Activated T-helper 1 cell treated with anti-CD3 and anti-CD28 coated beads, Interleukin-12 subunit alpha, Interleukin-12 subunit beta, Interleukin-2, Interleukin-4 antibody, amounts not matched to agents 30 ng/mL and 10 ng/mL and 1 ng/mL, durations not matched to agents 14 hours and 24 hours and 36 hours (primary cell): ENCODE measurements at places on chromosomes 1 and 21. TPM values are rescaled to one million over a fixed set of nuclear protein-coding genes. Genes with fewer than 3 reads are reported as not detected.

DNA sequence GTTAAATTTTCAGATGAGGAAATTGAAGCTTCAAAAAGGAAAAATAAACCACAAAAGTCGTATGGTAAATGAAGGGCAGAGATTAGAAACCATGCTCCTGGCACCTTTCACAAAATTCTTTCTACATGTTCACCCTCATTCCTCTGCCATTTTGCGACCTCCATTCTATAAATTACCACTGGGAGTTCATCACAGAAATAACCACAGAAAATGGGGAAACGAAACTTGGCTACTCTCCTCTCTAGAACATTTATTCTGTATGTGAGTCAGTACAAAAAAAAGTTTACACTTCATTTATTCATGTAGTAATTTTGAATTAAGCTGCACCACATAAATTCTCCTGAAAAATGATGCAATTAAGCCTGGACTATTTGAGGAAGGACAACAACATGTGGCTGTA is 320.9 kb upstream of the C1orf87 start:
- DNase-seq = no peak

DNA sequence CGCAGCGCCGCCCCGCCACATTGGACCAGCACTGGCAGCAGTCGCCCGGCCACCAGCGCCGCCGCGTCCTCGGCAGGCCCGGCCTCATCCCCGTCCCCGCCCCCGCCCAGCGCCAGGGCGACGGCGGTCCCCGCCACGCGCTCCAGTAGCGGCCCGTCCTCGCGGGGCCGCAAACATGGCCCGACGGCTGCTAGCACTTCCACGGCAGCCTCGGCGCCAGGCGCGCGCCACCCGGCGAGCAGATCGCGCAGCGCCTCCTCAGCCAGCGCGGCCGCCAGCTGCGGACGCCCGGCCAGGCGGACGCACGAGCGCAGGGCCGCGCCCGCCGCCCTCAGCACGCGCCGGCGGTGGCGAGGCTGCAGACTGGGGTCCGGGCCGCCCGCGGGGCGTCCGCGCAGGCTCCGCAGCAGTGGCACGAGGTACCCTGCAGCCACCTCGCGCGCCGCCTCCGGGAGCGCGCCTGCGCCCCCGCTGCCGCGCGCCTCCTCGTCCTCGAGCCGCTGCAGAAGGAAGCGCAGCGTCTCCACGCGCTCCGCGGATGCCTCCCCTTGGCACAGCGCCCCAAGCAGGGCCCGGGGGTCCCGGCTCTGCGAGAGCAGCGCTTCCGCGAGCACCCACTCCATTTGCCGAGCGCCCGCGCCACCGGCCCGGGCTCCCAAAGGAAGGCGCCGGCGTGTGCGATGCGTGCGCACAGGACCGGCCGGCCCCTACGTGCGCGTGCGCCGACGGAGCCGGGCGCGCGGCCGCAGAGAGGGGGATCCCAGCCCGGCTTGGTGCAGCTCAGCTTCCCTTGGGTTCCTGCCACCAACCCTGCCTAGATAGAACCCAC is at the start of gene TARBP1:
Gene TARBP1 (minus strand): TSS at position 699 of the 829 bp plus-strand sequence. CDS start 76 bp downstream, at position 623.
- DNase-seq = peak; percentile 76

Gene TCHH
- total RNA-seq = not detected in 2 replicates

DNA sequence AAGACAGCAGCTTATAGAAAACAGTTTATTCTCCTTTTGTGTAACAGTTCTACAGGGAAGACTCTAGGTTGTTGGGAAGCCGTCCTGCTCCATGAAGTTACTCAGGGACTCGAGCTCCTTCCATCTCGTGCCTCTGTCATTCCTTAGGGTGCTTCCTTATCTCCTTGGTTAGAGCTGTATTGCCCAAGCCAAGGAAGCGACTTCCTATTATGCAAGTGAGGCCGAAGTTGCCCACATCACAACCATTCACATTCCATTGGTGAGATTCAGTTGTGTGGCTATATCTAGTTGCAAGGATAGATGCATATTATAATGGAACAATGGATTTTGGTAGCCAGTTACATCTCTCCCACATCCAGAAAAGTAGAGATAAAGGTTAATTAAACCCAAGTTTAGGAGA is 9.0 kb downstream of the GSTM5 start:
- DNase-seq = no peak

DNA sequence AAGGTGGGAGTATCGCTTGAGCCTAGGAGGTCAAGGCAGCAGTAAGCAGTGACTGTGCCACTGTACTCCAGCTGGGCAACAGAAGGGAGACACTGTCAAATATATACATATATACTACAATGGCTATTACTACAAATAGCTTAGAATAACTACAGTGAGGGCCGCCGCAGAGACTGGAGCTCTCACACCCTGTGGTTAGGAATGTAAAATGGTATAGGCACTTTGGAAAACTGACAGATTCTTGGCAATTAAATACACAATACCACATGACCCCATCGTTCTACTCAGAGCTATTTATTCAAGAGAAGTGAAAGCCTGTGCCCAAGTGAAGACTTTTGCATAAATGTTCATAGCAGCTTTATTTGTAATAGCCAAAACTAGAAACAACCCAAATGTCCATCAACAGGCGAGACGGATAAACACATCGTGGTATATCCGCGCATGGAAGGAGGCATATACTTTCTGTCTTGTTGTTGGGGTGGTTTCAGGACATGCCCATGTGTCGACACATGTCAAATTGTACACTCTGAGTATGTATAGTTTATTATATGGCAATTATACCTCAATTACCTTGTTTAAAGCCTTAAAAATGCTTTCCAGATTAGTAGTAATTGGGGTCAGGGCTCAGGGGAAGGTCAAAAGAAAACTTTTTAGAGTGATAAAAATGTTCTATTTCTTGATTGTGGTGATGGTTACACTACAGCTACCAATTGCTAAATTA is 123.4 kb downstream of the RIPK4 start:
- no peak for DNase-seq

DNA sequence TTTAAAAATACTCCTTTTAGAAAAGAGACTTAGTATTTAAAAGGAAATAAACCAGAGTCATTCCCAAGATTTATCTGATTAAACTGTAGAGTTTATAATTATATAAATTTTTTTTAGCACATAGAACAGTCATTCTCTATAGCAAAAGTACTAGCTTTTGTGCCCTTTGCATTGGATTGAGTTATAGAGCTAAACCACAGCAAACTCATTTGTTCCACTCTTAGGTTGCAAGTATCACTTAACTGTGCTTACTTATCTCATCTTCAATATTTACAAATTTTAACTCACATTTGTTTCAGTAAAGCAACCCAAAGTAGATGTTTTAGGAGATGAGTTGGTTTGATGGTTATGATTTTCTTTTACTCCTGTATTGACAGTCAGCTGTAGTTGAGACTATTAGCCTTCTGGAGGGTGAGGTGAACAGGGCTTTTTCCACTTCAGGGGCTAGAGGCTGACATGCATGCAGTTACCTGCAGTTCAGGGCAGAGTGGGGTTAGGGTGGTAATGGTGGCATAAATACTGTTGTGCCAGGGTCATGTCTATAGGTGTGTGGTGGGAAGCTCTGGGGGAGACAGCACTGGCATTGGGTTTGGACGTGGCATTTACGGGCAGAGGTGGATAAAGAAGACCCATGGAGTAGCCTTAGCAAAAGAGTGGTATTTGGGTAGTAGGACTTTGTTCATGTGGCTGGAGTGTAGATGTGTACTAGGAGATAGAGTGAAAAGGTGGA is 42.1 kb downstream of the DYRK1A start:
- no peak for DNase-seq

GRCh38 chr1:152514715-152515433 is 592 bp downstream of the CRCT1 start:
- DNase-seq = no peak

Gene RNF186
- not detected in 2 replicates for total RNA-seq

Gene ARHGAP29
- total RNA-seq = not detected in 2 replicates

DNA sequence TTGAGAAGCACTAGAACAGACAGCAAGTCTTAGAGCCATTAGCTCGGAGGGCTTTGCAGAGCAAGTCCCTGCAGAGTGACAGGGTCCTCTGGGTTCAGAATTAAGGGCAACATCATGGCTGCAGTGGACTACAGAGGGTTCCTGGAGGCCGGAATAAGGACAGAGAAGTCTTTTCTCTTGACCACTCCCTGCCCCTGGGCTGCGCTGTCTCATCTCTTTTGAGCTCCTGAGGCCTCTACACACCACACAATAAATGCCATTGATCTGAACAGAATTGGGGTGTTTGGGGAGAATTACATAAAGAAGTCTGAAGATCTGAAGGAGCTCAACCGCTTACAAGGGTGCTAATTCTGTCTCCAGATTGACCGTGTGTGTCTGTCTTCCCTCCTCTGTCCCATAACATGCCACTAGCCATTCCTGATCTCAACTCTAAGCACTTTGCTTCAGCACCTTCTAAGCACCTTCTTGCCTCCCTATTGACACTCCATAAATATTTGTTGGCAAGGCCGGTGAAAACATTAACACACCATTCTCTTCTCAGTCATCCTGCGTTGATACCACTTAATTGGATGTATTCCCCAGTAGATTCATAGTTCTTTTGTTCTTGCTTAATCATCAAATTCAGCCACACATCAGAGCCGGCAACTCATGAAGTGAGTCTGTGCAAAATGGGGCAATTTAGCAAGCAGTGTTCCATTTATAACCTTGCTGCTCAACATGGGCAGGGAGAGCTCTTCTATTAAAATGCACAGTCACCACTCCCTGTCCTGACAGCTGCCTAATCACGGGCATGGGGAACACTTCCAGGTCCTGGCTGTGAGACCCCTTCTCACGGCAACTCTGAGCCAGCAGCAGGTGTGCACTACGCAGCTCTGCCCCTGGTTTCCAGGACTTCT is 49.7 kb downstream of the NMNAT2 start:
- no peak for DNase-seq

DNA sequence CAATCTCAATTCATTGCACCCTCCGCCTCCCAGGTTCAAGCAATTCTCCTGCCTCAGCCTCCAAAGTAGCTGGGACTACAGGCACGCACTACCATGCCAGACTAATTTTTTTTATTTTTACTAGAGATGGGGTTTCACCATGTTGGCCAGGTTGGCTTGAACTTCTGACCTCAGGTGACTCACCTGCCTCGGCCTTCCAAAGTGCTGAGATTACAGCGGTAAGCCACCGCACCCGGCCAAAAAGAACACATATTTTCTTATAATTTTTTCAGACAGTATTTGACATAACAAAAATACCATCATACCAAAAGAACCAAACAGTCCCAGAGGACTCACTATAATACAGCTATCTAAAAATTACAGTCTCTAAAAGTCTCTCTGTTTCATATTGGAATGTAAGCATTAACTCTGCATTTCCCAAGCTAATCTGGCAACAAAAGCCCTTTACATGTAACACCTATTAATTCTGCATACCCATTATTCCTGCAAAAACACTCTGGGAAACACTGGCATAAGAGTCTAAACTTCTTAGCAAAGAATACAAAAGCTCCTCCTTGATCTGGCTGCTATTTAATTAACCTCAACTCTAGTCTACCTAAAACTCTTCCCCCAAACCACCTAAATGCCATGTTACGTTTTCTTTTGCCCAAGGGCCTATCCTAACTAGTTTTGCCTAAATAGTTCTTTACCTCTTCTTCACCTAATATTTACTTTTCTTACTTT is 26.9 kb downstream of the WDR26 start:
- DNase-seq = no peak

Gene FCRL6
- not detected in 2 replicates for total RNA-seq

Gene TFF2
- not detected in 2 replicates for total RNA-seq
